Stimulated activated CD4-positive, alpha-beta T cell treated with anti-CD3 and anti-CD28 coated beads, Interleukin-12 subunit alpha, Interleukin-12 subunit beta, amount 100 ng/mL, for 24 hours (primary cell): ENCODE measurements at places on chromosomes 2 and 18.

DNA sequence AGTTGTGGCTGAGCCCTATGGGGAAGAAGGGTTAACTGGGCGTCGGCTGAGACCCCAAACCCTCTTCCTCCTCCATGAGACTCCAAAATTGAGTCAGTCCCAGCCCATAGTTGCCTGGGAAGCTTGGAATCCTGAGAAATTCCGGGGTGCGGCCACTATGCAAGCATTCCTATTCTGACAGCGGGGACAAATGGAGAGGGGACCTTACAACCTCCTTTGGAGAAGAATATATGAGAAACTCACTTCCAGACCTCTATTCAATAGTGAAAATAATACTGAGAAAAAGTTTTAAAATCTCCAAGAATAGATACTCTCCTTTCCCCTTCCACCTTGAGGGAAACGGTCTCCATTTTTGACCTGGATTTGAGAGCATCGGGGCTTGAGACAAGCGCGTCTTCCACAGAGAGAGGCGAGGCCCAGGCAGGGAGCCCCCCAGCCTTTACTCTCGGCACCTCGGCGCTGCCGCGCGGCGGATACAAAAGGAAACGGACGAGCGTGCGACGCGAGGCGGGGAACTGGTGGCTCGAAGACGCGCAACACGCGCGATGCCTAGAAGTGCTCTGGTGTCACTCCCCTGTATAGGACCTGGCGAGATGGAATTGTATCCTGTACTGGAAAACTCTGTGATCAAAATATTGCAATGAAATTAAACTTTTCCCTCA, 11.1 kb downstream of the NR4A2 start:
- DNase-seq, result no peak

GRCh38 chr18:31617031-31617717, 25.5 kb downstream of the TTR start:
- DNase-seq, result no peak

DNA sequence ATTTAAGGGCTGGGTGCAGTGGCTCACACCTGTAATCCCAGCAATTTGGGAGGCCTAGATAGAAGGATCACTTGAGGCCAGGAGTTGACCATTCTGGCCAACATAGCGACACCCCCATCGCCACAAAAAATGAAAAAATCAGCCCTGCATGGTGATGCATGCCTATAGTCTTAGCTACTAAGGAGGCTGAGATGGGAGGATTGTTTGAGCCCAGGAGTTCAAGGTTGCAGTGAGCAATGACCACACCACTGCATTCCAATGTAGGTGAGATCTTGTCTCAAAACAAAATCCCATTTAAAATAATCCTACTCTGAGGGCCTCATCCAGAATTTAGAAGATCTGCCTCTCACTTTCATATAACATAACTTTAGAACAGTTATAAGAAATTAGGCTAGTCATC, 2.7 kb upstream of the SERTAD2 start:
- DNase-seq, result no peak

GRCh38 chr2:50066873-50067272, 912.6 kb upstream of the FSHR start:
- no peak for DNase-seq

GRCh38 chr2:217875138-217875537, 127.7 kb downstream of the TNS1 start:
- DNase-seq, result no peak

DNA sequence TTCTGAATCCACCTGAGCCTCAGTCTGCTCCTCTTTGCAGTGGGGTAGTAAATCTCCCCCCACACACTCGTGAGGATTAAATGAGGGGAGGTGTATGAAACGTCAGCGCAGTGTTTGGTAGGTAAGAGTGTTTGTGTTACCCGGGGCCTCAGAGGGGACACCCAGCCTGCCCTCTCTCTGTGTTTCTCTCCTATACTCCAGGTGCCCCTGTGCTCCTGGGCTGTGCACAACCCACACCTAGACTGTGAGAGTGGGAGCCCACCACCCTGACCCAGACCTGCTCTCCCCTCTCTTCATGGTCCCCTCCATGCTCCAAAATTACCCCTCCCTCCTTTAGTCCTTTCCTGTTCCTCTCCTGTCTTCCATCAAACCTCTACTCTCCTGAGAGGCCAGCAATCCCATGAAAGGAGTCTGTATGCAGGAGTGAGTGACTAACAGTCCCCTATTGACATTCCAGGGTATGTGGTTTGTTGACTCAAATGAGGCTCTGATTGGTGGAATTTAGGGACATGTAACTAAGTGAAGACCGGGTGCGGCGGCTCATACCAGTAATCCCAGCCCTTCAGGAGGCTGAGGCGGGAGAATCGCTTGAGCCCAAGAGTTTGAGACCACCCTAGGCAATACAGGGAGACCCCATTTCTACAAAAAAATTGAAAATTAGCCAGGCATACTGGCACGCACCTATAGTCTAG, 10.4 kb downstream of the CIB4 start:
- no peak for DNase-seq

- DNase-seq, result no peak
Measured at GRCh38 chr2:172106108-172106961, 3.6 kb upstream of the DLX2 start.

DNA sequence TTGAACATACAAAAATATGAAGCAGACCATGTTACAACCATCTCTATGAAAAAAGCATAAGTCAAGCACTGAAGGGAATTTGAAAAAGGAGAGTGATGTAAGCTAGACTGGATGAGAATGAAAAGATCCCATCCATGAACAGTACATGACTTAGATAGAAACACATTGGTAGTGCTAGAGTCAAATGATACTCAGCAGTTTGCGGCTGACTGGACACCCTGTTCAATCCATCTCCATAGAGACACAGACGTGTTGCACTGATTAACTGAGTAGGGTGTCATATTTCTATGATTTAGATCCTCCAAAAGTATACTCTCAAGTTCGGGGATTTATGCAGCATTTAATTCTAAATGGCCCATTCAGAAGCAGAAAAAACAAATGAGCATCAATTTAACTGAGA, 674.3 kb upstream of the NRXN1 start:
- no peak for DNase-seq

DNA sequence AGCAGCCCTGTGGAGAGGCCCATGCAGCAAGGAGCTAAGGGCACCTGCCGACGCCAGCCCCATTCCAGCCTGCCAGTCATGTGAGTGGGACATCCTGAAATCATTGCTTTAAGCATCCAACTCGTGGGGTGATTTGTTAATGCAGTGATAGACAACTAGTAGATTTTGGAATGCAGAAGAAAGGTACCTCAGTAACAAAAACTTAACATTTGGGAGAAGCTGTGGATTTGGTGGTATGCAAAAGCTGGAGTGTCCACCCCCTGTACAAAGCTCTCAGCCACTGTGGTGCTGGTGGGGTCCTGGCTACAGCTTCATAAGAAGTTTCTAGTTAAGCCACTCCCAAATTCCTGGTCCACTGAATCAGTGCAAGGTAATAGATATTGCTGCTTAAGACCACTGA, 37.2 kb upstream of the GNAL start:
- DNase-seq, result no peak

DNA sequence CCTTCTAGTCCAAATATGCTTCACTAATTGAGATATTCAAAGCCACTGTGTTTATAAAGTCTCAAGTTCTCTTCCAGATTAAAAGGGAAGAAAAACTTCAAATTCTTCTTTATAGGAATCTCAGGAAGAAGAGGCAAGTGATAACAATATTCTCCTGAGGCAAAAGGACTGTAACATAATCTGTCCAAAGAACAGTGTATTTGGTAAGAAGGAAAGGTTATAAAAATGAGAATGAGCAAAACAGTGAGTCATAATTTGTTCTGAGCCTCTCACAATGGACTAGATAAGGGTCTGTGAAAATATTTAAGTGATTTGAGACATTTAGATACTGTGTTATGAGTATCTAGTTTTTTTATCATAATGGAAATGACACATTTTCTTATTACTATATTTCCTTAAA, 44.3 kb downstream of the SNRPD1 start:
- DNase-seq, result no peak

DNA sequence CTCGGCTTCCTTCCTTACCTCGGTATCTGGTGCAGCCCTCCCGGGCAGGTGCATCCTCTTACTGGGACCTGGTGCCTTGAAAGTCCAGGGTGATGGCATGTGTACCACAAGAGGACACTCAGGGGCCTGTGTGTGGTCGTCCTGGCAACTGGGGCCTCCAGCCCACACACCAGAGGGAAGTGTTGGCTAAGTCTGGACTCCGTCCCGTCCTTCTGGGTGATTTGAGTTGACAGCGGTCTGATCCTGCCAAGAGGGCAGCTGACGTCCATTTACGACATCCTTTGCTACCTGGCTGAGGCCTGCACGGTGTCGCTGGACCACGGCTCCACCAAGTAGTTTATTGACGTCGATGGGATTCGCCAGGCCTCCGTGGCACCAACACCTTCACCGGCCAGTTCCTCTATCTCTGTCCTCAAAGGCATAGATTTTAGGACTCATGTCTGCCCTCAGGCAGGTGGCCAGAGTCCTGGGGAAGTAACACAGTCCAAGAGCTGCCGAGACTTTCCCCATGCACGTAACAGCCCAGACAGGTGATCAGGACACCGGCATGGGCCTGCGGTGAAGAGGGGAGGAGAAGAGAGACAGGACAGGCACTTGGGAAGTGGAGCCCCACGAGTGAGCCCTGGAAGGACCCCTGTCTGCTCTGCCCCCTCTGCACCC, 186.0 kb upstream of the HDAC4 start:
- DNase-seq, result no peak

DNA sequence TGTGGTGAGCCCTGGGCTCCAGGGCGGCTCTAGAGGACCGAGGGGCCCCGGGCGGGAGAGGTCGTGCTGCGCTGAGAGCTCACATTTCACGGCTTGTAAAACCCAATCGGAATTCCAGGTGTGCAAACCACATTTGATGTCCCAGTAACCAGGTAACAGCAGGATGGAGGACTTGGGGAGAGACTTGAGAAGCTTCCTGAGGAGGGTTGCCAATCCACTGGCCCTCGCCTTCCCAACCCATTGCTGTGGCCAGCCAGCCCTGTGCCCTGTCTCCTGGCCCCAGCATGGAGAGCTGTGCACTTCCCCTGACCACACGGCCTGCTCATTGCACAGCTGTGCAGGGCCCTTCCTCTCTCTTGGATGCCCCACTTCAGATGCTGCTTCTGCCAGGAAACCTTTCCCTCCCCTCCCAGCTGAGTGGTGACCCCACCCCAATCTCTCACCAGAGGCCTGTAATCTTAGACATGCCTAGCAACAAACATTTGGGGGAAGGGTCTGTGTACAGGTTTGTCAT, 39.6 kb downstream of the ASB1 start:
- no peak for DNase-seq

DNA sequence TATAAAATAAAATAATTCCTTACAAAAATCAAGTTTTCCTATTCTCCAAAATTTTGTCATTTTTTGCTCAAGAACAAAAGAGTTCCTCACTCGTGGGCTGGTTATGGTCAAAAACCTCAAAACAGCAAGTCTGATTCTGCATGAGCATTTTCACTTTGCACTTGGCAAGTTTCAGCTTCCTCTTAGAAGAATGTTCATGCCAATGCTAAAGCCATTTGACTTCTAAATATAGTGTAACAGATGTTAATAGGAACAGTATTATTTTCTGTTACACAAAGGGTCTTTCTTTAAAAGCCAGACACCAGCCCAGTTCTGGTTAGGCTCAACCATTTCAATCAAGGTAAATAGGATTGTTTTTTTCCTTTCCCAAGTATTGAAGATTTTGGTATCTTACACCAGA, 261.3 kb upstream of the CCDC68 start:
- no peak for DNase-seq

DNA sequence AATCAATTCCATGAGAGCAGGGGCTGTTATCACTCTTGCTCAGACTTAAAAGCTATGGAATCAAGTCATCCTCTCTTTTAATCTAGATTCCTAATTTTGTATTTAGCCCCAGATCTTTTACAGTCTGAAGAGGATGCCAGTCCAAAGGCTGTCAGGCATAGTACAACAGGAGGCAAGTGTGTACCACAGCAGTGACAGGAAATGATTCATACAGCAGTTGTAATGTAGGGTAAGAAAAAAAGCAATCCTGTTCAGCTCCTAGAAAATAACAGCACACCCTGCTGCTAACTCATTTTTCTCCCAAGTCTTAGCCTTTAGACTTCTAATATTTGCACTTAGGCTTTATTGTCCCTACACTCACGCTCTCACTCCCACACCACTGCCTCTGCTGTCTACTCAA, 127.8 kb upstream of the SYT4 start:
- no peak for DNase-seq

GRCh38 chr2:20196657-20197161, 28.2 kb downstream of the SDC1 start:
- no peak for DNase-seq

- DNase-seq, result no peak
Measured at GRCh38 chr2:39416140-39416539, 20.9 kb downstream of the MAP4K3 start.
